ENCODE measurements at places on chromosomes 7 and 10.

GRCh38 chr10:11331046-11331577 lies 280.3 kb downstream of the USP6NL start:
- DNase-seq: no peak

DNA sequence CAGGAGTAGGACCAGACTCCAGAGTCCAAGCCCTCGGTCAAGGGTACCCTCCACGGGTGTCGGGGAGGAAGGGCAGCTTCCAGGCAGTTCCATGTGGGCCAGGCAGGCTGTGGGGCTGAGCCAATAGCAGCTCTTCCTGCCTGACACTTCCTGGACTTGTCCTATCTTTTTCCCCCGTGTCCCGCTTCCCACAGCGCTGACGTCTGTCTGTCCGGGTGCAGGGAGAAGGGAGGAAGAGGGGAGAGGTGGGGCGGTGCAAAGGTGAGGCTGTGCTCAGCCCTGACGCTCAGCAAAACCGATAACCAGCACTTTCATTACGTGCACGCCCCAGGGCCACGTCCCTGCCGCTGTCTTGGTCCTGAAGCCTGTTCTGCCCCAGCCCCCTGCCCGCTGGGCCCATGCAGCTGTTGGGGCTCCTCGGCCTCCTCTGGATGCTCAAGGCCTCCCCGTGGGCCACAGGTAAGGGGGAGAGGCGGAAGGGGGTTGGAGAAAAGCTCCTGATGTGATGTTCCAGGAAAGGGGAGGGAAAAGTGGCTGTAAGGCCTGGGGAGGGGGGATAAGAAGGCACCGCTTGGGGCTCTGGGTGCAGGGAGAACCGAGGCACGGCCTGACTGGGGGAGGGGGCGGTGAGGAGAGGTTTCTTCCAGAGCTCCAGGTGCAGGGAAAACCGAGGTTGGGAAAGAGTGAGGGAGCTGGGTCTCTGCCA lies at the start of gene MUC3A:
TSS of gene MUC3A (plus strand) at position 308 of the 706 bp plus-strand sequence. CDS start at position 399, 91 bp downstream.
- DNase-seq: no peak

GRCh38 chr10:74377476-74377875 lies 226.5 kb downstream of the ADK start:
- no peak for DNase-seq

- no peak for DNase-seq
These were observed 39.1 kb upstream of the HERPUD2 start for GRCh38 chr7:35734001-35734483.

GRCh38 chr10:115539142-115539762 lies 446.1 kb downstream of the ATRNL1 start:
- no peak for DNase-seq

DNA sequence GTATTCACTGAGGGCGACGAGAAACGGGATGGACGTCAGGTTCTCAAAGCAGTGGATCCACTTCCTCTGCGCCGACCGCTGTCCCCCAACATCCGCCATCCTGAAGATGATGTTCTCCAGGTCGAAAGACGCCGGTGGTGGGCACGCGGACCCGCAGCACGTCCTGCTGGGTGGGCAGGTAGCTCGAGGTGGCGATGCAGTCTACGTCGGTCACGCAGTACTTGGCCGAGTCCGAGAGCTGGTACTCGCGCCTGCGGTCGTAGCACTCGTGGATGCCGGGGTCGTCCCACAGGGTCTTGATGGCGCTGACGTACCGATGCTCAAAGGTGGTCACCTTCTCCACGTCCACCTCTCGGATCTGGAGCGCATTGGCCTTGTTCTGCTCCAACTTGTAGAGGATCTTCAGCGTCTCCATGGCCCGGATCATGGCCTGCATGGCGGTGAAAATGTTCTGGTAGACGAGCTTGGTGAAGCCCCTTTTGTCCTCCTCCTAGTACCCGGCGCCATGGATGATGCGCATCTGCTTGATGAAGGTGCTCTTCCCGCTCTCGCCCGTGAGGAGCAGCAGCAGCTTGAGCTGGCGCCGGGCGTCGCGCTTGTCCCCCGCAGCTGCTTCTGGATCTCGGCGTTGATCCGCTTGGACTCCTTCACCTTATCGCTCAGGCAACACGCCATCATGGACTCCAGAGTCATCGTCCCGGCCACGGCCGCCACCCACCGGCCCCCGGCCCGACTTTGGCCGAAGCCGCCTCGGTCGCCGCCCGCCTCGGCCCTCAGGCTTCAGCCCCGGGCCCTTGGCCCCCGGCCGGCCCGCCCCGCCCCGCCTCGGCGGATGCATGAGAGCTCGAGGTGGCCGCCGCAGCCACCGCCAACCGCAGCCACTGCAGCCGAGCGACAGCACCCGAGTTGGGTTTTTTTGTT lies 122.9 kb upstream of the KCTD7 start:
- no peak for DNase-seq

GRCh38 chr10:116286626-116287200 lies 13.7 kb upstream of the GFRA1 start:
- no peak for DNase-seq

- DNase-seq: no peak
These were observed 30.6 kb downstream of the KMT2E start for GRCh38 chr7:105044449-105045070.

GRCh38 chr10:103545366-103545765 lies 51.9 kb downstream of the NEURL1 start:
- DNase-seq: no peak

- DNase-seq: no peak
These were observed 61.5 kb downstream of the NKX6-2 start for GRCh38 chr10:132724446-132724845.

GRCh38 chr7:131409129-131409766 lies 81.6 kb downstream of the MKLN1 start:
- DNase-seq: no peak

DNA sequence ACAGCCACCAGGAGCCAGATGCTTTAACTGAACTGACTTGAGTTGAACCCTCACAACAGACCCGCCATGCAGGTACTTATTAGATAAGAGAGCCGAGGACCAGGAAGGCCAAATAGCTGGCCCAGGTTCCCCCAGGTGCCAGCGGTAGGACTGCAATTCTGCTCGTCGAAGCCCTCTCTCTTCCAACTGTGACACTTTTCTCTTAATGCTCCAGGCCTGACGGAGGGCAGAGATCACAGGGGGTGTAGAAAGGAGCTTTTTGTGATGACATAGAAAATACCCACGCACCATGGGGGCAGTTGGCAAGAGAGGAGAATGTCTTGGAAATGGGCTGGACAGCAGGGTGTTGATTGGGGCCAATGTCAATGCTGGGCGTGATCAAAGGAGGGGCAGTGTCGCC lies 208.5 kb downstream of the PLXNA4 start:
- no peak for DNase-seq

GRCh38 chr7:78260826-78261225 lies 462.3 kb downstream of the PHTF2 start:
- no peak for DNase-seq

DNA sequence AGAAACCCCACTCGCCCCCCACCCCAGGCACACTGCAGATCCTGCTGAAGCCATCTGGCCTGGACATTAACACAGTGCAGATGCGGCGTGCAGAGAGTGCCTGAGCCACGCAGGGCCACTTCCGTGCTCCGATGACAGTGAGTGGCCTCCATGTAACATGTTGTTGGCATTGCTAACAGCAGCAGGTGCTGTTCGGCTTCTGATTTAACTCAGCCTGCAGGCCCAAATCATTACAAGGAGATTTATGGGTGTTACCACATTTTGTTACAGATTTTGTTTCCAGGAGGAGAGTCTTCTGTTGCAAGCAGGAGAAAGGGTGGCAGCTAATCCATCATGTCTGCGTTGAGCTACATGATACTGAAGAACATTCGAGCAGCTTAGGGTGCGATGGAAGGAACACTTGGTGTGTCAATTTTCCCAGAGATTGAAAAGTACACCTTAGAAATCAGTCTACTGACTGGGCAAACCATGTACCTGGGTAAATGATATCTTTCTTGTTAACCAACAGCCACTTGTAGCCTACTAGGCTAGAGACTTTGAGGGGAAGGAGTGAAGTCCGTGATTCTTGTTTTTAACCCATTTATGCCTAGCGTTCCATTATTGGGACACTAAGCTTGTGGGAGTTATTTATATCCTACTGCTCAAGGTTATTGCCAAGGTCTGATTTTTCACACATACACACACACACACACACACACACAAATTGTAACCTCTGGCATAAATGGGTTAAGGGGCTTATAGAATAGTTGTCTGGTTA lies 90.0 kb downstream of the JCAD start:
- DNase-seq: no peak

DNA sequence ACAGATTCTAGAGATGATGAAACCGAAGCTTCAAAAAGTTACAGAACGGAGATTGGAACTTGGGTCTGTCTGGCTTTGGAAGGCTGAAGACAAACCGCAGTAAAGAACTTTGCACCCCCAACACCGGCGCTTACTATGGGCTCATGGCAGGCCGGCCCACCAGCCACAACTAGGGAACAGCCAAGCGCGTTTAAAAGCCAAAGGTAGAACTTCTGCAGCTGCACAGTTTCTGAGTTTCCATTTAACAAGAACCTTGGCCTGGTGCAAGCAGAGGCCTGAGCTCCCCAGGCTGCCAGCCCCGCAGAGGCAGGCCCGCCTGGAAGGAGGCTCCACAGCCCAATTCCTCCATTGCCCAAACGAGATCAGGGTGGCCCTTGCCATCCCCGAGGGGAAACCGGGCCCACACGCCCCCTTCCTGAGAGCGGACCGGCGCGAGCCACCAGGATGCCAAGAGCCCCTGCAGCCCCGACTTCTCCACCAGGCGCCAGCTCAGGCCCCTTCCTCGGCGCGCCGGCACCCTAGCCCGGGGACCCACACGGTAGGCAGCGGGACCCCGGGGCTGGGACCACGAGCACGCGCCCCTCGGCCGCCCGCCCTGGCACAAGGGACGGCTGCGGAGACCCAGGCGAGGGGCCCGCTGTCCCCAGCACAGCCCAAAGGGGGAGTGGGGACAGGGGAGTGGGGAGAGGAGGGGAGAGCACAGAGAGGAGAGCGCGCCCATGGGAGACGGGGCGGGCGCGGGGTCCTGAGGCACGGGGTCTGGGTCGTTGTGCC lies 566 bp downstream of the MAD1L1 start:
- no peak for DNase-seq

DNA sequence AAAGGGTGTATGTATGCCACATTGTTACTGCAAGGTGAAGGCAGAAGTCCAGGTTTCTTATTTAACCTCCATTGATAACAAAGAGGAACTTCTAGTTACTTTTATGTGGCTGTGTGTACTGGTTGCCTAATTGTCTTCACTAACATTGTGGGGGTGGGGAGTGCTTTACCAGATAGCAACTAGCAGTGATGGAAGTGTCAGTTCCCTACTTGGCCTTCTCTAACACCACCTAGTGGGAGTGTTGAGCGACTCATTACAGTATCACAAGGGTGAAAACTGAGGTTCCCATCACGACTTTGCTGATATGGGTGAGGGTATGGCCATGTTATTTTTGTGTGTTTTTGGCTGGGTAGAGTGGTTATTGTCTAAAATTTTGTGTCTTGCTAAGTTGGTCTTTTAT lies 274.4 kb downstream of the THSD7A start:
- DNase-seq: no peak

DNA sequence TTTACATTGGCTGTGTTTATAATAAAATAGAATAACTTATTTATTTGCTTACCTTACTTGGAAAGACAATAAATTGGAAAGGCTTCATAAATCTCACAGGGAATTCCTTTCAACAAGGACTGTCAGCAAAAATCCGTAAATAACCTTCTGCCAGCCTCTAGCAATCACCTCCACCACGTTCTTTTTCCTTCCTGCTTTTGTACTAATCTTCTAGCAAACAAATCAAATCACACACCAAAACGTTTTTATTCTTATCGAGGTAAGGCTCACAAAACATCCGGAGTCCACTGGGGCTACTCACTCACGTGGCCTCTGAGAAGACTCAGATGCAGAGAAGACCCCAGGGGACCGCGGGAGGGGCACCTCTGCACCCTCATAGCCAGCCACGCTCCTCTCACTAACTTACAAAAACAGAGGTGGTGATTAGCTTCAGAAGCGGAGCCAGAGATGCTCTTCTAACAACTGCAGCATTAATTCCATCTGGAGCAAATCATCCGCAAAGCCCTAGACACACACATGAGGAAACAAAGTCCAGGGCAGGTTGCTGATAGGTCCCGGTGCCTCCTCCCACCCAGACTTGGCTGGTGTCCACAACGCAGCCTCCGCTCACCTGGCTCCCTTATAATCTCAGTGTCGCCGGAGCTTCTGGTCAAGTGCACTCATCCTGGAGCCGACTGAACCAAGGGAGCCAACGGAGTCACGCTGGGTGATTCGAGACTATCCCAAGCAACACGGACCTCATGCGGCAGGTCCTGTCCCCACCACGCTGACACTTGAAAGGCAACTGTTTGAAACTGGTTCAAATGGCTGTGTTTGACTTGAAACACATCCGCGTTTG lies 22.5 kb downstream of the CTBP2 start:
- no peak for DNase-seq

DNA sequence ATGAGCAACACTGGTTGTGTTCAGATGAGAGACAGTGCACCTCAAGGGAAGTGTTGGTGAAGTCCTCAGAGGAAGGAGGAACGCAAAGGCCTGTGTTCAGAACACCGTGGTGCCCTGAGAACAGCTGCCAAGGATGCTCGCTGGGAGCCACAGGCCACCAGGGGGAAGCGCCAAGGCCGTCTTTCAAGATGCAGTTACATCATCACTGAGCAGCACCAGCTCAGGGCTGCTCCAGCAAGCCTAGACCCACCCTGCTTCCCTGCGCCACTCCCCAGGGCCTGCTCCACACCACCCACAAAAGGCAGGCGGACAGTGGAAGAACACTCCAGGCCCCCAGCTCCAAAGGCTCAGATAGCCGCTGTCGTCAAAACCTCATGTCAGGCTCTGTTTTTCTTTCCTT lies 378.8 kb downstream of the DPP6 start:
- no peak for DNase-seq

- no peak for DNase-seq
These were observed 18.1 kb upstream of the LIPK start for GRCh38 chr10:88687853-88688467.

GRCh38 chr7:80942261-80943041 lies 23.6 kb upstream of the SEMA3C start:
- DNase-seq: no peak

DNA sequence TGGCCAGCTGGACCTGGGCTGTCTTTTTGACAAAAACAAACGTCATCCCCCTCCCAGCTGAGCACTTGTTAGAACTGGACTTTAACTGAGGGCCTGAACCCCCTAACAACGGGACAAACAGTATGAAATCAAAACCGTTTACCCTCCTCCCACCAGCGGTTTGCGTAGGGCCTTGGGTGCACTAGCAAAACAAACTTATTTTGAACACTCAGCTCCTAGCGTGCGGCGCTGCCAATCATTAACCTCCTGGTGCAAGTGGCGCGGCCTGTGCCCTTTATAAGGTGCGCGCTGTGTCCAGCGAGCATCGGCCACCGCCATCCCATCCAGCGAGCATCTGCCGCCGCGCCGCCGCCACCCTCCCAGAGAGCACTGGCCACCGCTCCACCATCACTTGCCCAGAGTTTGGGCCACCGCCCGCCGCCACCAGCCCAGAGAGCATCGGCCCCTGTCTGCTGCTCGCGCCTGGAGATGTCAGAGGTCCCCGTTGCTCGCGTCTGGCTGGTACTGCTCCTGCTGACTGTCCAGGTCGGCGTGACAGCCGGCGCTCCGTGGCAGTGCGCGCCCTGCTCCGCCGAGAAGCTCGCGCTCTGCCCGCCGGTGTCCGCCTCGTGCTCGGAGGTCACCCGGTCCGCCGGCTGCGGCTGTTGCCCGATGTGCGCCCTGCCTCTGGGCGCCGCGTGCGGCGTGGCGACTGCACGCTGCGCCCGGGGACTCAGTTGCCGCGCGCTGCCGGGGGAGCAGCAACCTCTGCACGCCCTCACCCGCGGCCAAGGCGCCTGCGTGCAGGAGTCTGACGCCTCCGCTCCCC lies at the start of gene IGFBP1:
TSS of gene IGFBP1 (plus strand) at position 304 of the 808 bp plus-strand sequence. CDS start at position 469, 165 bp downstream.
- no peak for DNase-seq

GRCh38 chr7:128886391-128887168 lies 23.9 kb downstream of the ATP6V1F start:
- DNase-seq: no peak

All from stimulated activated CD8-positive, alpha-beta memory T cell treated with anti-CD3 and anti-CD28 coated beads, Interleukin-7, amount 100 ng/mL, for 24 hours (primary cell).